ENCODE measurements at places on chromosomes 11 and 22.

DNA sequence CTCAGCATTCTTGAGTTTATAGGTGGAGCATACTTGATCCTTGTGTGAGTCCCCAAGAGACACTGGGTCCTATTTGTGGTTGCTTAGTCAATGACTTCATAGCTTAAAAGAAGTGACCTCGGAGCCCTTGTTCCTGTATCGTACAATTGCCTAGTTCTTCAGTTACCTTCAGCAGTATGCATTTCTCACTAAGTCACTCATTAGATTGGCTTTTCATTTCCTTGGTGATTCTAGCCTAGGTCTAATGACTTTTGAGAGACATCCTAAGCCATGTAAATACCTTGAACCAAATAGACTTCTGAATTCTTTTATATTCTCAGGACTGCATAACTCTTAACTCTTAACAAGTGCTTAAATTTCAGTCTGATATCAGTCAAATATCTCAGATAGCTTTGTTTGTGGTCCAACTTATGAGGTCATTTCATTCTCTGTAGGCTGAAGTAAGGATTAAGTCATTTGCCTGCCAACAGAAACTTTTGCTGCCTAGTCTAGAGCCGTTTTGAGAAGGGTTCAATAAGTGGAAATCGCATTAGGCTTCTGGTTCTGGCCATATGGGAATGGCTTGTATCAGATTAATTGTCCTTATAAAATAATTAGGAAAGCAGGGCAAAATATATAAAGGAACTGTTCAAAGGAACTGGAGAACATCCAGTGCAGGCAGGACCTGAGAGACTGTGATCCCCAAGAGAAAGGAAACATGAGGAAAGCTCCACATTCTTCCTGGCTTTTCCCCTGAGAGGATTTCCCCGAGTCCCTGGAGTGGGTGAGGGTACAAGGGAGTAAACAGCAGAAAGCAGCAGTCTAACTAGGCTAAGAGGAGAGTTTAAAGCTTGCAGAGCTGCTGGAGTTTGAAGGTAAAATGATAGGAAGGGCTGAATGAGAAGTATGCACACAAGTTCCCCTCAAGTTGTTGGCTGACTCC lies 39.9 kb downstream of the TRAF6 start:
- DNase-seq = no peak

DNA sequence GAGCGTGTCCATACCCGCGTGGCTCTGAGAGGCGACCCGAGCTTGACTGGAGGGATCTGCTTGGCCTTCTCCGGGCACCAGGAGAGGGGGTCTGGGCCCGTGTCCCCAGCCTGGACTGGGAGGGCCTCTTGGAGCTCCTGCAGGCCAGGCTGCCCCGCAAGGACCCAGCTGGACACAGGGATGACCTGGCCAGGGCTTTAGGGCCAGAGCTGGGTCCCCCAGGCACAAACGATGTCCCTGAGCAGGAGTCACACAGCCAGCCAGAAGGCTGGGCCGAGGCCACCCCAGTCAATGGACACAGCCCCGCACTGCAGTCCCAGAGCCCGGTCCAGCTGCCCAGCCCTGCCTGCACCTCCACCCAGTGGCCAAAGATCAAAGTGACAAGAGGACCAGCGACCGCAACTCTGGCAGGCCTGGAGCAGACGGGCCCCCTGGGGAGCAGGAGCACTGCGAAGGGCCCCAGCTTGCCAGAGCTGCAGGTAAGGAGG lies 38.2 kb downstream of the TRIOBP start:
- DNase-seq = no peak

DNA sequence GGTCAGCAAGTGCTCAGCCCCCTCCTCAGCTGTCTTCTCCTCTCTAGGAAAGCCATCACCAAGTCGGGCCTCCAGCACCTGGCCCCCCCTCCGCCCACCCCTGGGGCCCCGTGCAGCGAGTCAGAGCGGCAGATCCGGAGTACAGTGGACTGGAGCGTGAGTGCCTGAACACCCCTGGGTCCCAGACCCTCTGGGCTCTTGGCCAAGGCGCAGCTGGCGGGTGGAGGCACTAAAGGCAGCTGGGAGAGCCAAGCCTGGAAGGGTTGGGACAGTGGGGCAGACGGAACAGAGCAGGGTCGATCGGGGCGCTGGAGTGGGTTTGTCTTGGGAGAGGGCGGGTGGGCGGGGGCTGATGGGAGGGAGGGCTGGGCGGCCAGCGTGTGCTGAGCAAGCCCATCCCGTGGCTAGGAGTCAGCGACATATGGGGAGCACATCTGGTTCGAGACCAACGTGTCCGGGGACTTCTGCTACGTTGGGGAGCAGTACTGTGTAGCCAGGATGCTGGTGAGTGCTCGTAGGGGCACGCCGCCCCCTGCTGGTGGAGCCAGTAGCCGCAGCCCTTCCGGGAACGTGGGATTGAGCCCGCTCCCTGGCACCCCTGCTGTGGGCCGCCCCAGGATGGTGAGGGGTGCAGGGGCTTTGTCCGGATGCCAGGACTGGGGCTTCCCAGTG lies 14.1 kb upstream of the MDK start:
- peak; percentile 67 for DNase-seq

DNA sequence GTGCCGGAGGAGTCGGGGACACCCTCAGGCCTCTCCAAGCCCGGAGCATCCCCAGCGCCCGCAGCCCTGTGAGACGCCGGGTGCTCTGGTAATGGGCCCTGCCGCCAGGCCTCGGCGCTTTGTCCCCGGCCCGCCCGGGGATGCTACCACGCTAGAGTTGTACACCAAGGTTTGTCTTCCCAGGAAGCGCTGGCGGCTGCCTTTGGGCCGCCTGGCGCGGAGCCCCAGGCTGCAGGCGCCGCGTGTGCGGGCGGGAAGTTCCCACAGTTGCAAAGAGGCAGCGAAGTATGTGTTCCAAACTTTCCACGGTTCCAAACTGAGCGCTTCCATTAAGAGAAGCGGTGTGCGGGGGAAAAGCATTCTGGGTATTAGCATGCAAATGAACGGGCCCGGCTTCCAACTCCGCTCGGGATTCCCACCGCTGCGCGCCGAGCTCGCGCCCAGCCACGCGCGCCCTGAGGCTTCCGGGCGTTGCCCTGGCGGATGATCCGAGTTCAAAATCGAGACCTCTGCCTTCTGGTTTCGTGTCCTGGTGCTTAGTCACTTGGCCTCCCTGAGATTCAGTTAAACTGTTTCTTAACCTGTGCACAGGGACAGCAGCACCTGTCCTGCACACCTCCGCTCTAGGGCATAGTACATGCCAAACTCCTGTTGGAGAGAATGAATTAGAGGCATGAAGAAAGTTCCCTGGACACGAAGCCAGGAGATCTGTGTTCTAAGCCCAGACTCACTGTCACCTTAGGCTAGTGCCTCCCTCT lies 1.3 kb upstream of the PATZ1 start:
- peak; percentile 49 for DNase-seq

GRCh38 chr11:107927559-107927958 lies 689 bp upstream of the RAB39A start:
- DNase-seq = no peak

DNA sequence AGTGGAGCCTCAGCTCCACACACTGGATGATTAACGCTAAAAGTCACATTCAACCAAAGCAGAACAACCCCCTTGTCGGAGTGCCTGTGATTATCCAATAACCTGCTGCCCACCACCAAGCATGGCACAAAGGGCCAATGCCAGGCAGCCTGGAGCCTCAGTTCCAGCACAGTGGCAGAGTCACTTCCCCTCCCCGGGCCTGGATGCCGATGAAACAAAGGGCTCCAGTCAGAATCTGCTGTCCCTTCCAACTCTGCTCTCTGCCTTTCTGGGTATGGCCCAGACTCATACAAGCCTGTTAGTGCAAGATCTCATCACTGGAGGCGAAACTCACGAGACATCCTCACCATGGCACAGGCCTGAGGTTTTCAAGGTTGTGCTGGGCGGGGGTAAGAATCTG lies 52.1 kb downstream of the CLTCL1 start:
- DNase-seq = no peak

GRCh38 chr11:17386331-17387084 lies 2.0 kb downstream of the KCNJ11 start:
- DNase-seq = peak; percentile 30

DNA sequence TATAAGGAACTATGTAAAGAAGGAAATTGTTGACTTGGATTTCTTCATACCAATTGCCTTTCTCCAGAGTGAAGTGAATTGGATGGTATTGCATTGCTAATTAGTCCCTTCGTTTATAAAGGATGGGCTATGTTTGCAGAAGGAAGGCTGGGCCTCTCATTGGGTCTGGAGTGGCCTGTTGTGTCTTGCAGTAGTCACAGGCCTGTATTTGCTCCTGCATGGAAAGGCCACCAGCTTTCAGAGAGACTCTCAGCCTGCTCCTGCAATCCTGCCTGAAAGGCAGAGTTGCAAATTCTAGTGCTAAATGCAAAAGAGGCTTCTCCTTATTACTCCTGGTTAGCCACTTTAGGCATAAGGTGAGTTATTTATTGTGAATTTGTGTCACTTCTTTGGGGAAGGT lies 103.8 kb downstream of the EXT2 start:
- DNase-seq = no peak

- DNase-seq = no peak
These were observed 98.5 kb upstream of the SLC22A12 start for GRCh38 chr11:64492561-64492960.

DNA sequence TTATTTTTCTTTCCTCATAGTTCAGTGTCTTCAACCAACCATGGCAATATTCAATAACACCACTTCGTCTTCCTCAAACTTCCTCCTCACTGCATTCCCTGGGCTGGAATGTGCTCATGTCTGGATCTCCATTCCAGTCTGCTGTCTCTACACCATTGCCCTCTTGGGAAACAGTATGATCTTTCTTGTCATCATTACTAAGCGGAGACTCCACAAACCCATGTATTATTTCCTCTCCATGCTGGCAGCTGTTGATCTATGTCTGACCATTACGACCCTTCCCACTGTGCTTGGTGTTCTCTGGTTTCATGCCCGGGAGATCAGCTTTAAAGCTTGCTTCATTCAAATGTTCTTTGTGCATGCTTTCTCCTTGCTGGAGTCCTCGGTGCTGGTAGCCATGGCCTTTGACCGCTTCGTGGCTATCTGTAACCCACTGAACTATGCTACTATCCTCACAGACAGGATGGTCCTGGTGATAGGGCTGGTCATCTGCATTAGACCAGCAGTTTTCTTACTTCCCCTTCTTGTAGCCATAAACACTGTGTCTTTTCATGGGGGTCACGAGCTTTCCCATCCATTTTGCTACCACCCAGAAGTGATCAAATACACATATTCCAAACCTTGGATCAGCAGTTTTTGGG lies at the start of gene OR51T1:
TSS of gene OR51T1 (plus strand) at position 41 of the 641 bp plus-strand sequence. CDS start at position 41, 0 bp downstream.
- DNase-seq = no peak

Data from stimulated activated CD8-positive, alpha-beta memory T cell treated with anti-CD3 and anti-CD28 coated beads, Interleukin-2, amount 100 ng/mL, for 48 hours (primary cell).